AG08396 (cell line): ENCODE measurements at places on chromosomes 3 and 15.

- no peak for DNase-seq
Observed at GRCh38 chr3:52743721-52744120, 27.0 kb downstream of the NEK4 start.

- DNase-seq, result no peak
Observed at GRCh38 chr15:54518156-54518882, 540.1 kb downstream of the UNC13C start.

DNA sequence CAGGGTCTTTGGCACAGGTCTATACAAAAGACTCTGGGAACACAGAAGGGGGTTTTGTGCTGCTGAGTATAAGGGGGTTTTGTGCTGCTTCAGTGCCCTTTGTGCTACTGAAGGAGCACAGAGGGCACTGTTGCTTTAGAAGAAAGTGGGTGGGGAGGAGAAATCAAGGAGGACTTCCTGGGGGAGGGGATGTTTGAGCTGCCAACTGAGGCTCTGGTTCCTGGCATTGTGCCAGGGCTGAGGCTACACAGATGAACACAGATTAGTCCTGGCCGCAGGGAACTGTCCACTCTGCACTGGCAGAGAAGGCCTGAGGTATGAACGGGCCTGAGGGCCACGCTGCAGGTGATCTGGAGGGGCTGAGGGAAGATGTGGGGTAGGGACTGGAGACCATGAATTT is 32.2 kb upstream of the SEC13 start:
- DNase-seq, result no peak

DNA sequence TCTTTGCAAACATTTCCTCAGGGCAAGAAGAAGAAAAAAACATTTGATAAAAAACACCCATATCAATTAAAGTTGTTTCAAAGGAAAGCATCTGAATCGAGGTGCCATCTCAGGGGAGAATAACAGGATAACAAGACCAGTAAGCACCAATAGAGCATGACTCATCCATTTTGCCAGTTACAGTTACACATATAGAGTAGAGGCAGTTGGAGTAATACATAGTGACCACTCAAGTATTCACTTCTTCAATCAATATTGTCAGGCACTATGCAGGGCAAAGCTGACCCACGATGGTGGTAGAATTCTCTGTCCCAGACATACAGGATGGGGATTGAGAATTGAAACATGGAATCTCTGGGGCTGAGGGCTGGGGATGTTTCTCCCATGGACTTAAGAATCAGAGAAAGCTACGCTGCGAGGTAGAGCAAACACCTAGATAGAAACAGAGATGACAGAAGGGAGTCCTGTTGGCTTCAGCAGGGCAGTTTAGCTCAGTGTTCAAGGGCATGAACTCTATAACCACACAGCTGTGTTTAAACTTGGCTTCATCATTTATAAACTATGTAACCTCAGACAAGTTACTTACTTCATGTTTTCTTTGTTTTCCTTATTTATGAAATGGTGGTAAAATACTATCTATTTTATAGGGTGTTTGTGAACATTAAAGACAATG is 186.4 kb upstream of the NANOGP8 start:
- no peak for DNase-seq

- no peak for DNase-seq
Observed at GRCh38 chr3:12608376-12608775, 51.5 kb downstream of the MKRN2 start.

DNA sequence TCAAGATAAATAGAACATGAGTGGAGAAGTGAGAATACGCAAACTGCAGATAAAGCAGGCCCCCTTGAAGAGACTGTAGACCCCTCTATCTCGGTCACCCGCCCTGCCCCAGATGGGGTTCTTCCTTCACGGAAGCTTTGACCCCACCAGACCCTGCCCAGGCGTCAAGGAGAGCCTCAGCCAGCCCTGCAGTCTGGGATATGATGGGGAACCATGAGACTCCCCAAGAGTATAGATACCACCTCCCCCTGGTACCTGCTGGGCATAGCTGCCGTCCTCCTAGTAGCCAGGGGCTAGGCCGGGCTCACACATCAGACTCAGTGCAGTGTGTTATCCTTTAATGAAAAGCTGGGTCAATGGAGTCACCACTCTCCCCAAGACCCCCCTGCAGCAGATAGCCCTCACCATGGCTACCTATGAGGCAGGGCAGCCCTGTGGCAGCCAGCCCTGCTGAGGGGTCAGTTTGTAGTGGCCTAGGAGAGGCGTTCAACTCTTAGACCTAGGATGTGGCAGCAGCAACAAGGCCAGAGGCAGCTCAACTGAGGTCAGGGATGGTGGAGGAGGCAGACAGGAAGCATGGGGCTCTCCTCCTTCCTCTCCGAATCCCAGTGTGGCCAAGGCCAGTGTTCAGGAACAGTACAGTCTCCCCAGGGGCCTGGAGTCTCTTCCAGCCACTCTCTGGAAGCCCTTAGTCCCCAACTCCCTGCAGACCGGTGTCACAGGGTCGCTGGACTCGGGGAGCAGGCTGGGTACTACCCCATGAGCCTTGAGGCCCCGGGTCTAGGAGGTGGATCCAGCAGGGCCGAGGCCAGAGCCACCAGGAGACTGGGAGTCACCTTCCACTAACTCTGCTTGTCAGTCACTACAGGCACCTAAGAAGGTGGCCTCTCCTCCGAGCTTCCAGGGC is 26.1 kb downstream of the PLXNB1 start:
- DNase-seq, result no peak

- DNase-seq, result no peak
Observed at GRCh38 chr3:128867200-128868125, 12.0 kb upstream of the ACAD9 start.

DNA sequence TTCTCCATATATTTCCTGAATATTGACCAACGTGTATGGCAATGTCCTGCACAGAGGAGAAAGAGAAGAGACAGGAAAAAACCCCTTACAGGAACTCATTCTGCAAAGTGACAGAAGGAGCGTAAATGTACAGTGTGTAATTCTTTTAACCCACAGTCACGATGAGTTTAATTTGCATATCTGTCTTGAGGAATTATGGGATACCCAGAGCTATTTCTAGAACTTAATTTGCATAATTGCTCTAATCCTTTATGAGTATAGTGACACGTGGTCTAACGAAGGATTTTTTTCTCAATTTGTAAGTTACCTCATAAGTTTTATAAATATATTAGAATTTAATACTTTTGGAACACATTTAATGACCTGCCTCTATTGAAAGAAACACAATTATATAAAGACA is 9.8 kb downstream of the GPR27 start:
- DNase-seq, result no peak

- DNase-seq, result no peak
Observed at GRCh38 chr3:16975083-16975482, 90.3 kb downstream of the PLCL2 start.

DNA sequence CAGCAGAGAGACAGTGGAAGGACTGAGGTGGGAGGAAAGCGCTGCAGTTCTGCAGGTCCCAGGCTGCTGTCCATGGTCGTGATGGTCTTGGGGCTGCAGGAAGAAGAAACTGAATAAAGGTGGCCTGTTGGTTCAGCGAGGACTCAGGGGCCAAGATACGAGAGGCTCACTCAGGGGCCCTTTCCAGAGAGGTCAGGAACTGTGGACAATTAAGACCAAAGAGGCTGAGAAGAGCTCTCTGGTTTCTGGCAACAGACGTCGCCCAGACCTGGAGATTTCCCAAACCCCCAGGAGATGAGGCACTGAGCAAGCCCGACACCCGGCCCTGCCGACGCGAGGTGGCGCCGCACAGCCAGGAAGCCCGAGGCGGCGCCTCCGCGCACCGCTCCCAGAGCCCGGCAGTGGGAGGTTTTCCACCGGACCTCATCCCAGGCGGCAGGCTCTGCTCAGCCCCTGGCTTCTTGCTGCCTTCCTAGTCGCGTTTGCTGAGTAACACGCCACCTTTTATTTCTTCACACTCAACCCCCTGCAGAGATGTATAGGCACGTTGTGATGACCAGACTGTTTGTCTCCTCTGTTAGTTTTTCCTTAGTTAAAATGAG is 56.4 kb upstream of the ARRDC4 start:
- DNase-seq, result peak; percentile 78

- DNase-seq, result no peak
Observed at GRCh38 chr3:51908026-51908425, 4.9 kb upstream of the IQCF1 start.

GRCh38 chr15:77027111-77027696 is 32.3 kb downstream of the PSTPIP1 start:
- DNase-seq, result no peak

DNA sequence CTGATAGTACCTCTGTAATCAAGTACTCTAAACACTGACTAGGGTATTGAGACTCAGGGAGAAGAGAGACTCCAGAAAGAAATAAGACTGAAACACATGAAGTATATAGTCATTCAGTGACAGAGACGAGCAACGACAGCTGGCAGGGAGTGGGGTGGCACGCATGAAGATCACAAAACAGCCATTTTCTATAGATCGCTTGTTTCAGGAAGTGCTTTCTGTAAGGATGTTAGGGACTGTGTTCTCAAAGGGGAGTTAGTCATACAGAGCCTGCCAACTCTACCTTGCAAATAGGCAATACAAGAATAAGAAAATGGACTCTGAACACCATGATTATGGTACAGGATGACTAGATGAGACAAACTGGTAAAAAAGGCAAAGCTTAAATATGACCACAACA is 139.5 kb downstream of the TBL1XR1 start:
- DNase-seq, result no peak

DNA sequence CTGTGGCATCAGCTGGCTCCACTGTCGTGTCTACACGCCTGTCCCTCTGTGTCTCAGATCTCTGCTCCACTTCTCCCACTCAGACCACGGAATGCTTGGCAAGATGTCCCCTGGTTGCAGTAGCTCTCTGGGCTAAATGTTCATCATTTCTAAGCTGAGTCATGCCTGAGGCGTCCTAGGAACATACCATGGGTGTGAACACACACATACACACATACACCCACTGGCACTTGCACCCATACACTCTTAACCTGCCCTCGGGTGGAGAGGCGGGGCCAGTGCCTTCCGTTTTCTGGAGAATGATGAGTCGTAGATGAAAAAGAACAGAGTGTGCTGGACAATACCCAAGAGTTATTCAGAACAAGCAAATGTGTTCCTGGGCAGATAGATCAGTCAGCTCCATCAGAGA is 72.4 kb downstream of the SENP2 start:
- peak; percentile 87 for DNase-seq

- DNase-seq, result no peak
Observed at GRCh38 chr15:34014556-34014955, 24.4 kb downstream of the AVEN start.

- DNase-seq, result no peak
Observed at GRCh38 chr3:103158183-103158582, 723.4 kb downstream of the ZPLD1 start.

DNA sequence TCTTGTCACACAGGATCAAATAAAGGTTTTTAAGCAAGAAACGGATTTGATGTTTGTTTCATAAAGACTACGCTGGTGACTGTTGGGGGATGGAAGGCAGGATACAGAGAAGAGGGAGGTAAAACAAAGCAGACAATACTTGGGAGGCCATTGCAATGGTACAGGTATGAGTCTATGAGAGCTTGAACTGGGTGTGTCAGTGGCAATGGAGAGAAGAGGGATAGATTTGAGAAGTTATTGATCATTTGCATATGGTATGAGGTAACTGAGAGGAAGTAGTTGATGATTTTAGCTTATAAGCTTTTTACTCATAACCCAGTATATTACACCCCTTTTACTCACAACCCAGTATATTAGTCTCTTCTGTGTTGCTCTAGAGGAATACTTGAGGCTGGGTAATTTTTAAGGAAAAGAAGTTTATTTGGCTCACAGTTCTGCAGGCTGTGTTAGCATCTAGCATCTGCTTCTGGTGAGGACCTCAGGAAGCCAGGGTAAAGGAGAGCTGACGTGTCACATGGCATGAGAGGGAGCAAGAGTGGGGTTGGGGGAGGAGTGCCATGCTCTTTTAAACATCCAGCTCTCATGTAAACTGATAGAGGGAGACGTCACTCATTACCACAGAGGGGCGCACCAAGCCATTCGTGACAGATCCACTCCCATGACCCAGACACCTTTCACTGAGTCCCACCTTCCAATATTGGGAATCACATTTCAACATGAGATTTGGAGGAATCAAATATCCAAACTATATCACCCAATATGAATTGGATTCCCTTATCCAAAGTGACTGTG is 153.9 kb downstream of the VPS8 start:
- no peak for DNase-seq

- DNase-seq, result no peak
Observed at GRCh38 chr3:122773944-122774509, 19.6 kb downstream of the HSPBAP1 start.

- DNase-seq, result no peak
Observed at GRCh38 chr3:98603580-98603979, 10.2 kb upstream of the CPOX start.

GRCh38 chr3:135869439-135870105 is 96.0 kb upstream of the PPP2R3A start:
- DNase-seq, result peak; percentile 8

DNA sequence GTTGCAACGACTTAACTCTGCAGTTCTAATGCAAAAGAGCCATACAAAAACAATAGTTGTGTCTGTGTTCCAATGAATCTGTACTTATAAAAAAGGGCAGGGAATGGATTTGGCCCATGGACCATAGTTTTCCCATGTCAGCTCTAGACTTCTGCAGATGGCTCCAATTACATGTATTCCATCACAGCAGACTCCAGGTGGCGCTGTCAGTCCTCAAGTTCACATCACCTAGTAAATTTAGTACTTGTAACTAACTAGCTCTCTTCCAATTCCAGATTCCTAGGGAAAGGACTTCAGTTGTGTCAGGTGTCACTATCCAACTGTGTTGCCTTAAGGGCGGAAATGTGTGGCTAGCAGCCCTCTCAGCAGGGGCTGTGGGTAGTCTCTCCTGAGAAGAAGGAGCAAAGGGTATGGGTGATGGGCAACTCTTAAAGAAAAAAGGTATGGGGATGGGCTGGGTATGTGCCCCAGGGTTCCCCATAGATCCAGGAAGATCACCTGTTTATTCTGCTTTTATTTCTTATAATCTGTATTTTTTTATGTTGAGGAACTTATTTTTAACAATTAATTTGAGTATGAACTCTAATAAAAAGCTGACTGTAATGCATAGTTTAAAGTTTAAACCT is 36.2 kb downstream of the BBS4 start:
- DNase-seq, result peak; percentile 57

DNA sequence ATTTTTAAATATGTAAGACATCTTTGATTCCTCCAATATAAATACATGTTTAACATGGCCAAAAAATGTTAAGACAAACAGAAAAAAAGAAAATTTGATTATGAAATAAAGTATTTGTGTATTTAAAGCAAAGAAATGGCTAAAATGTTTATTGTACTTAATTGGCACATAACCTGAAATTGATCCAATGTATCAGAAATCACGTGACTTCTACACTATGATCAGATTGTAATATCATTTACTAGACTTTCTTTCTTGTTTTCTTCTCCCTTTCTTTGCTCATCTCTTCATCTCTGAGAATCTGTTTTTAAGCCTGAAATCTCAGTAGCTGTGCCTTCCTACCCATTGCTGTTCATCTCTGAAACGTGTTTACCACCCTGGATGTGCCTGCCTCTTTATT is 420.3 kb downstream of the RSL24D1 start:
- DNase-seq, result no peak

GRCh38 chr15:25859838-25860645 is 3.1 kb downstream of the ATP10A start:
- no peak for DNase-seq

DNA sequence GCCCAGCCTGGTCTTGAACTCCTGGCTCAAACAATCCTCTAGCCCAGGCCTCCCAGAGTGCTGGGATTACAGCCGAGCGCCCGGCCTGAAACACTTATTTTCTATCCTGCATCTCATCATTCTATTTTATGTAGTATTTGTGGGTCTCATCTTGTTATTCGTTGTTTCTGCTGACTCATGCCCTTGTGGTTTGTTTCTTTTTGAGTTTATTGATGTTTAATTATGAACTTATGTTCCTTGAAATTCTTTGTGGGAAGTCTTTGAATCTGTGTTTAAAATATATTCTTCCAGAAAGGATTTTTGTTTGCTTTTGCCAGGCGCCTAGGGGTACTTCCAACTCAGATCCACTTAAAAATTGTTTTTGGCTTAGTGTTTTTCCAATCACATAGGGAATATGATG is 78.3 kb upstream of the C15orf39 start:
- DNase-seq, result peak; percentile 65
